ENCODE measurements at places on chromosomes 4 and X. TPM values are rescaled to one million over a fixed set of nuclear protein-coding genes. Genes with fewer than 3 reads are reported as not detected.

SATL1 gene
- polyA plus RNA-seq = 0.67 TPM

IL13RA1 gene
- polyA plus RNA-seq = 61.0 TPM

MAP3K15 gene
- polyA plus RNA-seq = 5.3 TPM

FAM3A gene
- 28.3 TPM for polyA plus RNA-seq

SMARCA1 gene
- 108 TPM for polyA plus RNA-seq

SPANXB1 gene
- not detected for polyA plus RNA-seq

NUDT11 gene
- 13.8 TPM for polyA plus RNA-seq

LRRC66 gene
- 0.45 TPM for polyA plus RNA-seq

GPR173 gene
- polyA plus RNA-seq = 14.7 TPM

TENM3 gene
- 18.0 TPM for polyA plus RNA-seq

PRSS12 gene
- polyA plus RNA-seq = 12.4 TPM

HERC5 gene
- 4.9 TPM for polyA plus RNA-seq

GRID2 gene
- polyA plus RNA-seq = 6.9 TPM

TMEM150C gene
- polyA plus RNA-seq = 29.0 TPM

HSFX2 gene
- 0.46 TPM for polyA plus RNA-seq

RASSF6 gene
- 7.7 TPM for polyA plus RNA-seq

CCKAR gene
- 0.05 TPM for polyA plus RNA-seq

CLIC2 gene
- polyA plus RNA-seq = 3.6 TPM

TLR8 gene
- 0.30 TPM for polyA plus RNA-seq

PDGFC gene
- polyA plus RNA-seq = 66.2 TPM

SRPK3 gene
- 1.5 TPM for polyA plus RNA-seq

PAGE2B gene
- polyA plus RNA-seq = not detected

MFAP3L gene
- 24.6 TPM for polyA plus RNA-seq

All from right renal pelvis (tissue), 4 donors.